ENCODE measurements at places on chromosomes 13 and 19.

GRCh38 chr13:109156181-109156935 is 526.9 kb downstream of the MYO16 start:
- peaks cover 47% of the 10 kb centered on the region for H3K27me3 ChIP-seq
- peaks cover 12% of the 10 kb centered on the region for H3K4me1 ChIP-seq
- H3K27ac ChIP-seq, result no peak overlapping the region
- no peak for DNase-seq
- no peaks in the 10 kb centered on the region for H3K36me3 ChIP-seq
- H3K4me3 ChIP-seq, result no peak overlapping the region

GRCh38 chr13:111272117-111272516 is 48.3 kb upstream of the TEX29 start:
- no peak overlapping the region for H3K27ac ChIP-seq
- H3K27me3 ChIP-seq, result no peaks in the 10 kb centered on the region
- peaks cover 25% of the 10 kb centered on the region for H3K4me1 ChIP-seq

- peak within 1 kb of the TSS; percentile 91 for H3K27ac ChIP-seq
- peak within 1 kb of the TSS; percentile 95 for H3K4me3 ChIP-seq
- H3K27me3 ChIP-seq, result no peaks in the 10 kb centered on the region
Measured at GRCh38 chr19:35742121-35742724, at the start of gene IGFLR1. Gene IGFLR1 (minus strand): TSS chr19:35742452. CDS start chr19:35741180, 1,272 bp downstream.

DNA sequence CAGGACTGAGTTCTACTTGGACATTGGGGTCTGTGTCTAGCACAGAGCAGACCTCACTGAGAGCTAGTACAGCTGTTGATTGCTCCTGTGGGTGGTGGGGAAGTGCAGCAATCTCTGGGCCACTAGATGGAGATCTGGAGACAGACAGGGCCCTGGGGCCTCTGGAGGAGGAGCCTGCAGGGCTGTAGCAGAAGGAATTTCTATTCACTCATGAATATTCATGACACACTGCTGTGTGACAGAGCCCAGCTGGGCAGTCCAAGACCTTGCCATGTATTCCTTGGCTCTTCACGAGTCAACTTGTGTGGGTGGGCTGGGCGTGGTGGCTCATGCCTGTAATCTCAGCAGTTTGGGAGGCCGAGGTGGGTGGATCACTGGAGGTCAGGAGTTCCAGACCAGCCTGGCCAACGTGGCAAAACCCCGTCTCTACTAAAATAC is 37.5 kb downstream of the SUGP2 start:
- H3K4me1 ChIP-seq, result peaks cover 15% of the 10 kb centered on the region
- peak; percentile 14 for DNase-seq
- no peak overlapping the region for H3K4me3 ChIP-seq
- H3K27me3 ChIP-seq, result no peaks in the 10 kb centered on the region
- peaks cover 26% of the 10 kb centered on the region for H3K36me3 ChIP-seq

DNA sequence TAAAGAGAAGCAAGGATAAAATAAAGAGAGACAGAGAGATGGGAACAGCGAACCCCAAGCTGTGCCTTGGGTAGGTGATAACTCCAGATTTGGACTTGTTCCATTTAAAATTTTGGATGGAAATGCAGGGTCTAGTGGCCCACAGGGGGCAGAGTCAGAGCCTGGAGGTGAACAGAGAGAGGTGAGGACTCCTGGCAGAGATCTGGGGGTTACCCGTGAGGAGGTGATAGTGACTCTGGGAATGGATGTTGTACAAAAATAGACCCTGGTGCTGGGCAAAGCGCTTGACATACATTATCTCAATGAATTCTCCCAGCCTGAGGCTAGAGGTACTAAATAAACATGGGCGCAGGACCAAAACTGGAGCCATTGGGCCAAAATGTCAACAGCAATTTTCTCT is 14.3 kb upstream of the DHRS12 start:
- H3K4me3 ChIP-seq, result peak overlapping the region; percentile 84
- DNase-seq, result no peak
- peak overlapping the region; percentile 87 for H3K27ac ChIP-seq
- H3K27me3 ChIP-seq, result no peaks in the 10 kb centered on the region

DNA sequence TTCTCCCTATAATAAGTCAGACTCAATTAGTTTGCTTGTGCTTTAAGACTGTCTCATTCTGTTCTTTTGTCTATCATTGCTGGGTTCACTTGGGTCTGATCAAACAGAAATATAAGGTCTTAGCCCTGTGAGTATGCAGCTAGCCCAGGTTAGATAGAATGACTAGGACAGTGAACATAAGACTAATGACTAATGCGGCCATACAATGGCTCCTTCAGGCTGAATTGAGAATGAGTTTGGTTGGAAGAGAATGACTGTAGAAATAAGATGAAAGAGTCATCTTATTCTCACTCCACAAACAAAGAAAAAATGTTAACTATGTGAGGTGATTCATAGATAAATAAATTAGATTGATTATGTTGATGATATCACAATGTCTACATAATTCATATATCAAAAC is 50.1 kb upstream of the OBI1 start:
- H3K4me1 ChIP-seq, result no peaks in the 10 kb centered on the region
- no peak overlapping the region for H3K4me3 ChIP-seq
- no peak overlapping the region for H3K27ac ChIP-seq
- peaks cover 15% of the 10 kb centered on the region for H3K27me3 ChIP-seq
- no peak for DNase-seq

GRCh38 chr19:30593975-30594745 is 222.0 kb downstream of the ZNF536 start:
- no peaks in the 10 kb centered on the region for H3K36me3 ChIP-seq
- DNase-seq, result no peak
- H3K4me1 ChIP-seq, result no peaks in the 10 kb centered on the region
- H3K4me3 ChIP-seq, result no peak overlapping the region
- no peaks in the 10 kb centered on the region for H3K27me3 ChIP-seq

DNA sequence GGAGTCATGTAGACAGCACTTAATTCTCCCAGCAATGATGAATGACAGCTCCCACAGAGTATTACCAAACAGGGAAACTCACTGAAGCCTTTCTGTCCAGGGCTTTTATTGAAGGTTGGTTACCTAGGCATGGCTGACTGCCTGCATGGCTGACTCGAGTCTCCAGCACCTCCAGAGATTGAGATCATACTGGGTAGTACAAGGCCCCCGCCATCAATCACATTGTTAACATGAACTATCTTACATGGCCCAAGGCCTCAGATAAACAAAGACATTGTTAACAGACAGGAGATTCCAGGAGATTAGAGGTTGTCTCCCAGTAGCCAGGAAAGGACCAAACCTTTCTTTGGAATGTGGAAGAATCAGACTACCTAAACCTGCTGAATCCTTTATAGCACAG is 128.3 kb upstream of the LSM14A start:
- H3K27ac ChIP-seq, result no peak overlapping the region
- no peaks in the 10 kb centered on the region for H3K36me3 ChIP-seq
- no peak overlapping the region for H3K4me3 ChIP-seq

GRCh38 chr19:6768236-6768785 is 1.1 kb upstream of the SH2D3A start:
- H3K27me3 ChIP-seq, result no peaks in the 10 kb centered on the region
- peak overlapping the region; percentile 87 for H3K4me3 ChIP-seq
- peak; percentile 18 for DNase-seq
- peaks cover 5% of the 10 kb centered on the region for H3K36me3 ChIP-seq
- peak overlapping the region; percentile 76 for H3K27ac ChIP-seq

- H3K27ac ChIP-seq, result no peak overlapping the region
- no peak overlapping the region for H3K4me3 ChIP-seq
- no peak for DNase-seq
- peaks cover 35% of the 10 kb centered on the region for H3K27me3 ChIP-seq
Measured at GRCh38 chr13:44050450-44051063, 170.9 kb downstream of the LACC1 start.

DNA sequence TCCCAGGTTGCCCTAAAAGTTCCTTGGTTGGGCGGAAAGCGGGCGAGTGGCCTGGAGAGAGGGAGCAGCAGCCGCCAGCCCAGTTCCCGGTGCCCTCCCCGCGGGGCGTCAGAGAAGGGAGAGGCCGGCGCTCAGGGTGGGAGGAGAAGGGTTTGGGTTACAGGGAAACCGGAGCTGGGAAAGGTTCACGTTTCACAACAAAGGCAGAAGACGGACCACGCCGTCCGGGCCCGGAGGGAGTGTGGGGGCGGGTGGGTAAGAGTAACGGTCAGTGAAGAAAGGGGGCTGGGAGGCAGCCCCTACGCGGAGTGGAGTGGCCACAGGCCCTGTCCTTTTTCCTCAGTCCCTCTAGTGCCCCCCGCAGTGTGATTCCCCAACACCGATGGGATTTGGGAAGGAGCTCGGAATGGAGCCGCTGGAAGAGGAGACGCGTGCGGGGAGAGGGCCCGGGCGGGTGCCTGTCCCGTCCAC is 1.6 kb downstream of the SIX5 start:
- DNase-seq, result no peak
- H3K27me3 ChIP-seq, result peaks cover 4% of the 10 kb centered on the region
- H3K4me3 ChIP-seq, result peak overlapping the region; percentile 75
- H3K36me3 ChIP-seq, result no peaks in the 10 kb centered on the region
- H3K4me1 ChIP-seq, result peaks cover 5% of the 10 kb centered on the region
- no peak overlapping the region for H3K27ac ChIP-seq

DNA sequence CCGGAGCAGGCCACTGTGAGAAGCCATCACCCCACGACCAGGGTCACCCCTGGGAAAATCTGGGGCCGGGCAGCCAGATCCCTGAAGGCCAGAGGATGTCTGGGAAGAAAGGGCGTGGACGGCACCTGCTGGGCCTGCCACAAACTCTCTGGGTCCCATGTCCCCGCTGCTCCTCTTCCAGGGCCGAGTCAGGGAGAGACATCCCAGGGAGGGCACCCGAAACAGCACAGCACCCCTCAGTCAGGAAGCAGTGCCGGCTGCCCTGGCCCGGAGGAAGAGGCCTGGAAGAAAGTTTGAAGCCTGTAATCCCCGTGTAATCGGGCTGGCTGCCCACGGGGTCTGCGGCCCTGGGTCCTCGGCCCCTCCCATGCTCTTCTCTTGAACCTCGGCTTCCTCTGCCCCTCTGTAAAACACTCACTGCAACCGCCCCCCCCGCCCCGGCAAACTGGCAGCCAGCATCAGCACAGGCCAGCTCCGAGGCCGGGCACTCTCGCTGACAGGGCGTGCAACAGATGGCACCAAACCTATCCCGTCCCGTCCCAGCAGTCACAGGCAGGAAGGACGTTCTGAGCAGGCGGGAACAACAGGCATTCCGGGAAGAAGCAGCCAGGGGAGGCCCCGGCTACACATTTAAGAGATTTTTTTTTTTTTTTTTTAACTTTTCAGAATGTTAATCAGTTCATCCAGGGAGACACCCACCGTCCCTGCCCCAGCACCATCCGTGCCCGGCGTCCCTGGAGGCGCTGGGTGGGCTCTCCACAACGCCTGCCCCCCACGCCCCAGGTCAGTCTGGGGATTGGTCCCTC is 1.5 kb downstream of the SBNO2 start:
- peak overlapping the region; percentile 51 for H3K27ac ChIP-seq
- no peaks in the 10 kb centered on the region for H3K27me3 ChIP-seq
- peaks cover 4% of the 10 kb centered on the region for H3K36me3 ChIP-seq
- peaks cover 38% of the 10 kb centered on the region for H3K4me1 ChIP-seq

DNA sequence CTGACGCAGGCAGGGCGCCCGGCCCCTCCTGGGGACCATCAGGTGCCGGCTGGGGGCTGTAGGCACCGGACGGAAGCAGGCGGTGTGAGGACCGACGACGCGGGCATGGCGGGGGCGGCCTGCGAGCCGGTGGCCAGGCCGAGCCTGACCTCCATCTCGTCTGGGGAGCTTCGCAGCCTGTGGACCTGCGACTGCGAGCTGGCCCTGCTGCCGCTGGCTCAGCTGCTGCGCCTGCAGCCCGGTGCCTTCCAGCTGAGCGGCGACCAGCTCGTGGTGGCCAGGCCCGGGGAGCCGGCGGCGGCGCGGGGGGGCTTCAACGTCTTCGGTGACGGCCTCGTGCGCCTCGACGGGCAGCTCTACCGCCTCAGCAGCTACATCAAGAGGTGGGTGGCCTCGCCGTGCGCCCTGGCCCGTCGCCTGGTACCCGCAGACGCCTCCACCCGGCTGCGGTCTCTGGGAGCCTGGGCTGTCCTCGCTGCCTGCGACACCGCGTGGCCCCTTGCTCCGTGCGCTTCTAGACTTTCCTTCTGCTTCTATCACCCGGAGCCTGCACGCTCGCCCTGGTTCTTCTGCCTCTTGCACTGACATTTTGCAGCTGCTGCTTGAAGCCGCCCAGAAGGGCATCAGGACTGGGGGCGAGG is 460 bp downstream of the MEDAG start:
- no peak overlapping the region for H3K27ac ChIP-seq
- H3K4me3 ChIP-seq, result peak overlapping the region; percentile 52
- H3K4me1 ChIP-seq, result peaks cover 6% of the 10 kb centered on the region

DNA sequence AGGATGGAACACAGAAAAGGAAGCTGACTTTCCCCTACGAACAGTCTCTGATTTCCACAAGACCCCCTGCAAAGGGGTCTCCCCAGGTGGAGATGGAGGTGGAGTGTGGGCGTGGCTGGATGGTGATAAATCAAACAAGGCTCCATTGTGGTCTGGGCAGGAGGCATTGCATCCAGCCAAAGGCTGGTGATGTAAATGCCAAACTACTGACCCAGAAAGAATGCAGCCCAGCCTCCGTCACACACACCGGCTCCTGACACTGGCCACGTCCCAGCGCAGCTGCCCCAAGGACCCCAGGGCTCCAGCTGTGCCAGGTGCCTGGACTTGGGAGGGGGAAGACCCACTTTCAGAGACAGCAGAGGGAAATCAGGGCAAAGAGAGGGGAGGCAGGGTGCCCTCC is 6.3 kb downstream of the SLC7A1 start:
- H3K4me1 ChIP-seq, result peaks cover 94% of the 10 kb centered on the region
- H3K36me3 ChIP-seq, result peaks cover 36% of the 10 kb centered on the region
- H3K27me3 ChIP-seq, result no peaks in the 10 kb centered on the region
- no peak overlapping the region for H3K27ac ChIP-seq

DNA sequence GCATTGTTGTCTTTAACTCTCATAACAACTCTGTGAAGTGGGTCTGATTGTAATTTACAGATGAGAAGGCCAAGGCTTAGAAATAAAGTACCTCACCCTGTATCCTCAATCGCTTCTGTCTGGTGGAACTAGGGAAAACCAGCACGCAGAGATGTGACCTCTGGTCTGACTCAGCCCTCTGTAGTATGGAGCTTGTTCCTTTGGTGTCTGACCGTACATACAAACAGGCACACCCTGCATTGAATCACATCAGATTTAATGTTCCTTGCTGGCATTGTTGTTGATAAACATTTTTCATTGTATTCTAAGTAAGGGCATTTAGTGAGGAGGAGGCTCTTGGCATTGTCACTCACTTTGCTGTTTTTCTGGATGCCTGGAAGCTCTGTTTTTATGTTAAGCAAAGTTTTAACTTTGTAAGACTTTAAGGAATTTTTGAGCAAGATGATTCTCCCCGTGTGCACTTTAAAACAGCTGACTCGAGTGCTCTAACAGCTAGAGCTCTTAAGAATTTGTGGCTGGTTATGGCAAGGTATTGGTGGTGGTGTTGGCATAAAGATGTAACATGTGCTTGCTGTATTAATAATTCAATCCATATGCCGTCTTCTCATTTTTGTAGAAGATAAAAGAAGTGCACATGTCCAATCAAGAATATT is 89.0 kb upstream of the SPATA13 start:
- H3K27me3 ChIP-seq, result peaks cover 7% of the 10 kb centered on the region
- no peak overlapping the region for H3K4me3 ChIP-seq
- no peak for DNase-seq
- peaks cover 5% of the 10 kb centered on the region for H3K4me1 ChIP-seq

- no peak overlapping the region for H3K4me3 ChIP-seq
- no peaks in the 10 kb centered on the region for H3K36me3 ChIP-seq
- DNase-seq, result no peak
- peaks cover 75% of the 10 kb centered on the region for H3K27me3 ChIP-seq
- peaks cover 30% of the 10 kb centered on the region for H3K4me1 ChIP-seq
- no peak overlapping the region for H3K27ac ChIP-seq
Measured at GRCh38 chr19:46186717-46187101, 38.7 kb downstream of the IGFL2 start.

- no peak for DNase-seq
- no peak overlapping the region for H3K27ac ChIP-seq
- H3K36me3 ChIP-seq, result peaks cover 5% of the 10 kb centered on the region
- H3K4me3 ChIP-seq, result peak overlapping the region; percentile 77
Measured at GRCh38 chr13:27789153-27789494, 3.2 kb upstream of the GSX1 start.

Data from activated T-cell treated with anti-CD3 and anti-CD28 coated beads, Interleukin-2, amount 50 U/mL, for 72 hours (primary cell).